ENCODE measurements at places on chromosomes 5 and 9. TPM values are rescaled to one million over a fixed set of nuclear protein-coding genes. Genes with fewer than 3 reads are reported as not detected.

PCDHA1 gene
- 0.05 TPM for total RNA-seq

- no peak for DNase-seq
These were observed 61.1 kb upstream of the IFNE start for GRCh38 chr9:21543187-21543586.

ZNF484 gene
- total RNA-seq = 16.9 TPM

DNA sequence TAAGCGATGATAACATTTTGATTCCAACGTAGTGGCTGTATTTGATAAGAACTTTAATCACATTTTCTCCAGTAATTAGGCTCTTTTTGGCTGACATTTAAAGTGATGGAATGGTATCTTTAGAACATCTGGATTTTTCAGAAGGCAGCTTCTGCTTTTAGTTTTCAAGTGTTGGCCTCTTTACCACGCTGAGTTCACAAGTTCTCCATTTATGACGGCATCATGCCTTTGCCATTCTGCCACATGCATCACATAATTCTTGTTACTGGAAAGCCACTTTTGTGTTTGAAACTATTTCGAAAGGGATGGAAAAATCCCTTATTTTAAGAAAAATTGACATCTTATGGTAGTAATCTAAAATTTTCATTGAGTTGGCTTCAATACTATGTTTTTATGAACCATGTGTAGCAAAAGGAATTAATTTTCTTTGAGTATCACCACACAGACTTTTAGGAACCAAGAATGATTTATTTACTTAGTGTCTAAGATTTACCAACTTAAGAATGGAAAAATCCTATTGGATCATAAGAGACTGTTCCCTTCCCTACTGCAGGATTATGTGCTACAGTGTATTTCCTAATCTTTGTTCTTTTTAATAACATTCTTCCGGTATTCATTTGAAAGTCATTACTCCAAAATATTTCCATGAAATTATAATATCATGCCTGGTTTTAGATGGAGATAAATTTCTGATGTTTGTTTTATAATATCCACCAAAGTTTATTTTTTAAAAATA lies 344.2 kb downstream of the ADGRV1 start:
- DNase-seq = no peak

DNA sequence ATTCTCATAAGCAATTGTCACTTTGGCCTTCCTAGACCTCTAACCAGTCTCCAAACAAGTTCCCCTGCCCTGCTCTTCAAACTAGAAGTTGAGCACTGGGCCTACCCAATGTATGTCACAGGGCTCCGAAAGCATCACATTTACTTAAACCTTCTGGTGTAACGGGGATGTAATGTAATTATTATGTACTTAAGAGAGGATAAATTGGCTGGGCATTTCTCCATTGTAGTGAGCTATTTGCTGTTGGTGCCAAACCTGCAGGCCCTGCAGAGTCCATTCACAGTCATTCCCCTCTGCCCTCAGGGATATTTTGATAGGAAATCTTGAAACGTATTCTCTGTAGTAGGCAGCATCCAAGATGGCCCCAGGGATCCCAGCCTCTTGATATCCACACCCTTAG lies 64.2 kb upstream of the GNE start:
- DNase-seq = no peak

ZMAT2 gene
- total RNA-seq = 37.1 TPM

SCGB3A2 gene
- 0.79 TPM for total RNA-seq

PTPRD gene
- total RNA-seq = 41.3 TPM

- DNase-seq = no peak
These were observed 219.6 kb upstream of the RORB start for GRCh38 chr9:74277532-74277931.

GRCh38 chr9:20419533-20419932 lies 202.8 kb downstream of the MLLT3 start:
- DNase-seq = no peak

DNA sequence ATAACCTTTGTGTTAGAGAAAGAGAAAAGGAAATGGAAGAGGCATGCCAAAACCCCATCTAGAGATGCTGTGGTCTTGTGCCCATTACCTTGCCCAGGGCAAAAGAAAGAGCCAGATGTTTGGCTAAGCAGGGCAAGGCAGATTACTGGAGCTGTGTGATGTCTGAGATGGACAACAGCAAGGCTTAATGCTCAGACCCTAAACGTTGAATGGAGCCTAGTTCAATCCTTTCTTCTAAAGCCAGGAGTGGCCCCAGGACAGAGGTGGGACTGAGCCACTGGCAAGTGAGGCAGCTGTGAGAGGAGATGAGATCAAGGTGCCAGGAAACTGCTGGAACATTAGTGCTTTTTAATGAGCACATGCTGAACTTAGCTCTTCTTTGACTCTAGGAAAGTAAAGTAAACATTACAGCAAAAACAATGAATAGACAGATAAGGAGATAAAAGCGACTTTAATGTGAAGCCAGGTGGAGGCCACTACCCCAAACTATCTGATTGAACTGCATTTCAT lies 143.0 kb upstream of the EGFLAM start:
- DNase-seq = no peak

DNA sequence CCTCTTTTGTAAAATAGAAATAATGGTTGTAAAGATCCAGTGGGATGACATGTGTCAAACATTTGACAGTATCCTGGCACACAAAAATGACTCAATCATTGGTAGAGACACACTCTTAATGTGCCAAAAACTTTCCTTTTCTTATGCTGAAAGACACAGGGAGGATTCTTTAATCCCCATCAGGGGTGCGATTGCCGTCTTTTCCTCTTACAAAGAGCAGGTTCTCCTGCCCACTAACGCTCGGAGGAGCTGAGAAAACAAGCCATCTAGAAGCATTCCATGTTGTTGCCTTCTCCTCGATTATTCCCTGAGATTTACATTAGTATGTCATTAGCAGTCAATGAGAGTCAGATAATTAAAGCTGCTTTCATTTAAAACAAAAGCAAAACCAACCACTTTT lies 342.6 kb upstream of the CCNH start:
- DNase-seq = no peak

DNA sequence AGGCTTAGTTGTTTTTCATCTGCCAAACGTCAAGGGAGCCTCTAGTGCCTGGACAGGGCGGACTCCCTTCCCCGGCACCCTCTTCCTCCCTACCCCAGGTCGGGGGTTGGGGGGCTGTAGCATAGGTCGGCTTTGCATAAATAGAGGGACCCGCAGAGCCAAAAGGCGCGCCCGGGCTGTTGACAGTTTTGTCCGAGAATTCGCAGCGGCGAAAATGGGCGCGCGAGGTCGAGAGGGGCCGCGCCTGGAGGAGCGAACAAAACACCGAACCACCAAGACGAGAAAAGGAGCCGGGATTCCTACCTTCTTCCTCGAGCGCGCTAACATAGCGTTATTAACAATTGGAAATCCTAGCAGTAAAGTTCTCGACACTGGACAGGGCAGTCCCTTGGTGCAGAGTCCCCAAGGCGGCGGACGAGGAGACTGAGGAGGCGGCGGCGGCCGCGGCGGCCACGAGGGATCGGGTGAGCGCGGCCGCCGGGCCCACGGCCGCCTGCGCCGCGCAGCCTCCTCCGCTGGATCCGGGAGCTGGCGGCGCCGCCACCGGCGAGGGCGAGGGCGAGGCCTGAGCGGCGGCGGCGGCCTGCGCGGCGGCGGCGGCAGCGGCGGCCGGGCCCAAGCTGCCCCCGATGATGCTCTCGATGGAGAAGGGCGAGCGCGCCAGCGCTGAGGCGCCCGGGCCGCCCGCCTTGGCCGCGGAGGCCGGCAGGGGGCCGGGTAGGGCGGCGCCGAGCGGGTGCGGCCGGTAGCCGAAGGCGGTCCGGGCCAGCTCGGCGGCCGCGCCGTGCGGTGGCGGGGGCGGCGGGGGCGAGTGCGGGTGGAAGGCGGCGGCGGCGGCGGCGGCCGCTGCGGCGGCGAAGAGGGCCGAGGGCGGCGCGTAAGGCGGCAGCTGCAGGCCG lies 1.7 kb downstream of the FOXD1 start:
- DNase-seq = no peak

DNA sequence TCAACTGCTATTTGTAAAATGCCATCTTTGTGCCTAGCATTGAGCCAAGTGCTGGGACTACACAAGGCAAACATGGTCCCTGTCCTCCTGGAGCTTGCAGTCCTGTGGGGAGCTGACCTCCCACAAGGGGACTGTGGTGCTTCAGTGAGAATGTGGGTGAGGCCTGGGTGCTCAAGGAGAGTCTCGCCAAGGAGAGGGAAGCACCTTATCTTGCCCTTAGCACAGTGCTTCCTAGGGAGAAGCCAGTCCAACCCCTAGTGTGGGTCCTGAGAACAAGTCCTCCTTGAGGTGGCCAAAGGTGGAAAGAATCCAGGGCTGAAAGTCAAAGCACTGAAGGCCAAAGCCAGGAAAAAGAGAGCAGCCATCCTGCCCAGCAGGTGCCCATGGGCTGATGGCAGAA lies 31.1 kb upstream of the MVB12B start:
- no peak for DNase-seq

- DNase-seq = no peak
These were observed 3.7 kb upstream of the AMACR start for GRCh38 chr5:34011536-34011935.

C5orf46 gene
- not detected for total RNA-seq

ANKRD20A1 gene
- 0.41 TPM for total RNA-seq

EEIG1 gene
- total RNA-seq = 79.2 TPM

GRCh38 chr5:78162253-78162862 lies 132.1 kb downstream of the AP3B1 start:
- DNase-seq = no peak

HOMER1 gene
- total RNA-seq = 21.4 TPM

DNA sequence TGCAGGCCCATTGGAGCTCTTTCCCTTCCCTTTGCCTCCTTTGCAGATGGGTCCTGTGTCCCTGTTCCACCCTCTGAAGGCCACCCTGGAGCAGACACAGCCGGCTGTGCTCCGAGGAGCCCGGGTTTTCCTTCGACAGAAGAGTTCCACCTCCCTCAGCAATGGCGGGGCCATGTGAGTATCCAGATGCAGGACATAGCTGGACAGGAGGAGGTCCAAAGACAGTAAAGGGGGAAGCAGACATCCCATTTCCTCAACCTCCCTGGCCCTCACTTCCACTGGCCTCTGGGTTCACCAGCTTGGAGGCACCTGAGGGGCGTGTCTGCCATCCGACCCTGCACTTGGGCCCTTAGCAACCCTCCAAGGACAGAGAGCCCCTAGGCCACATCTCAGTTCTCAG lies 237.9 kb downstream of the CACNA1B start:
- DNase-seq = no peak

- DNase-seq = no peak
These were observed 111.0 kb downstream of the MED27 start for GRCh38 chr9:131968632-131969031.

- DNase-seq = no peak
These were observed 54.6 kb upstream of the CLINT1 start for GRCh38 chr5:157913575-157913974.

- no peak for DNase-seq
These were observed 67.4 kb upstream of the HRH2 start for GRCh38 chr5:175590471-175590881.

RPL37 gene
- 686 TPM for total RNA-seq

SPRY4 gene
- 1.9 TPM for total RNA-seq

- DNase-seq = no peak
These were observed 273.3 kb downstream of the BNC2 start for GRCh38 chr9:16597136-16597535.

DNA sequence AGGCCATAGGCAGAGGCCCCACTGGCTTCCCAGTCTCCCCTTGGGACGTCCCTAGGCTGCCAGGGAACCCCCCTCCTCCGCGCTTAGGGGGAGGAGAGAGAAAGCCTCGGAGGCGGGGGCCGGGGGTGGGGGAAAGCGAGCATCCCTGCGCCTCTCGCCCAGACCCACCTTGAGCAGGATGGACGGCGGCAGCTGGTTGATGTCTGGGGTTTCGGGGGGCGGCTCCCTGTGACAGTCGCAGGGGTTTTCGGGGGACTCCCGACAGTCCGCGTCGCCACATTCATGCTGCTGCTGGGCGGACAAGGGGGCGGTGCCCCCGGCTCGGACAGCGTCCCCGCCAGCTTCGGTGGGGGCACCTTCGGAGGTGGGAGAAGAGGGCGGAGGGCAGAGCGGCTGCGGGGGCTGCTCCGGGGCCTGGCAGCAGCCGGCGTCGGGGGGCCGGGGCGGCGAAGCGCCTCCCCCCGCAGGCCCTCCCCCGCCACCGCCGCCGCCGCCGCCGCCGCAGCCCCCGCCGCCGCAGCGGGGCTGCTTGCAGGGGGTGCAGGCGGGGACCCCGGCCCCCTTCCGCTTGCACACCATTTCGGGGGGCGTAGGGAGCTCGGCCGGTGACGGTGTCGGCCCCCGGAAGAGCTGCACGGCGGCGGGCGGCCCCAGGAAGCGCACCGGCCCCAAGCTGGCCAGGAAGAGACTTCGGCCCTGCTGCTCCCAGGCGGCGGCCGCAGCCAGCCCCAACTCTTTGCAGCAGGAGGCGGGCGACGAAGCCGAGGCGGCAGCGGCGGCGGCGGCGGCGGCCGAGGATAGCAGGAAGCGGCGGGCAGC lies 1.2 kb downstream of the FBXL17 start:
- DNase-seq = peak; percentile 70

- DNase-seq = no peak
These were observed 764.5 kb downstream of the EFNA5 start for GRCh38 chr5:106906199-106906598.

CAMLG gene
- total RNA-seq = 65.3 TPM

EQTN gene
- 1.1 TPM for total RNA-seq

PFN3 gene
- not detected for total RNA-seq

PHF24 gene
- total RNA-seq = 0.60 TPM

FBP1 gene
- total RNA-seq = 0.83 TPM

DNA sequence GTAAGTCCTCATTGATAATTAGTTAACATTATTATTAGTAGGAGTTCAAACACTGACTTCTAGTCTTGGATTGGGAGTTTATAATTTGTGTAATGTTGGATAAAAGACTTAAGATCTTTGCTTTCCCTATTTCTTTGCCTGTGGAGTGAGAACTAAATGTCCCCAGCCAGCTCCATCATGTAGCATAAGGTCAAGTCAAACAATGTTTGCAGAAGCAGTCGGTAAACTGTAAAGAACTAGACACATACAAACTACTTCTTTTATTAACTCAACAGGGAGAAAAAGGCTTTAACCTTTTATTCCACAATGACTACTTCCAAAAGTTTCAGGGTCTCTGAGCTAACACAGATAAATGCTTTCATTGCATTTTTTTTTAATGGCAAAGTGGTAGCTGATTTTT lies 192.3 kb downstream of the CTNND2 start:
- DNase-seq = no peak

GRCh38 chr5:52502460-52502999 lies 285.2 kb upstream of the ITGA1 start:
- DNase-seq = no peak

DNA sequence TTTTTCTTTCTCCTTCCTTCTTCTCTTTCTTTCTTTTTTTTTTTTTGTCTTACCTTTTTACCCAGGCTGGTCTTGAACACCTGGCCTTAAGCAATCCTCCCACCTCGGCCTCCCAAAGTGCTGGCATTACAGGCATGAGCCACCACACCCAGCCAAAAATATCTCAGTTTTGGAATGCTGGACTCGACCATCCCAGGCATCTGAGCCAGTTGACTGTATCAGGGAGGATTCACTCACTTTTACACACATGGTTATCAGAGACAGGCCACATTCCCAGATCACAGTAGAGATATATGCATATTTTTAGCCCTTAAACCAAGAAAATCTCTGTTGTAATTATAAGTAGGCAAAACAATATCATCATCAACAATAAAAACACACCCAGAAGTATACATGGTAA lies 21.9 kb downstream of the NIM1K start:
- no peak for DNase-seq

VDAC1 gene
- 89.9 TPM for total RNA-seq

PDCD1LG2 gene
- 0.60 TPM for total RNA-seq

Data from ovary (tissue), 10 donors.